Germinal center (tissue), 1 donor: ENCODE measurements at places on chromosomes 2 and 18.

- DNase-seq: no peak
Observed at GRCh38 chr2:38533757-38534545, 68.8 kb downstream of the HNRNPLL start.

DNA sequence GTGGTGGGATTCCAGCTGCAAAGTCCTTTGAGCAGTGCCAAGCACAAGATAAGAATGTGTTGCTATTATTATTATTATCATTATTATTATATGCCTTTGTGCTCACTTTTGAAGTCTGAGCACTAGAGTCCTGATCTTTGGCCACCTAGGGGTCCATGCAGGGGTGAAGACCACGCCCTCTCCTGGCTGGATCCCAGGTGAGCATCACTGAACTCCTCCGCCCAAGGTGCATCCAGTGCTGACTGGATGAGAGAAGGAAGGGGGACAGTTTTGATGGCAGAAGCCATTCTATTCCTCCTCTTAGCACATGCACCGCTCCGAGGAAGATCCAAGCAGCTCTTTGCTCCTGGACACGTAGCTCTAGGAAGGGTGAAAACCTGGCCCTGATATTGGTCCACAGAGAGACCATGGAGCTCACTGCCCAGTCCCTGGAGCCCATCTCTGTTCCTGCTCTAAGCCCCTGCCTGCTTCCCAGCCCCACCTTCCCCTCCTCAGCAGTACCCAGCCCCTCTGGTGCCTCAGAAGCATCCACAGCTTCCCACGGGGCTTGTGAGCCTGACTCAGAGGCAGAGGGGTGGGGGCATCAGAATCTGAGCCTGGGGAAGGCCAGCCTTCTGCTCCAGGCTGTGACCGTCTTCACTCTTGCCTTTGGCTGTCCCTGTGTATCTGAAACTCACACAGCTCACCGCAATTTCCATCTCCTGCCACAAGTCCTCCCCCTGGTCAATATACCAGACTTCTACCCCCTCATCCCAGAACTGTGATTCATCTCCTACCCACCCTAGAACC is 45.4 kb downstream of the MCFD2 start:
- DNase-seq: no peak

GRCh38 chr2:179260224-179260623 is 4.4 kb downstream of the SESTD1 start:
- DNase-seq: no peak

GRCh38 chr2:25548601-25549000 is 124.8 kb downstream of the DTNB start:
- DNase-seq: no peak

DNA sequence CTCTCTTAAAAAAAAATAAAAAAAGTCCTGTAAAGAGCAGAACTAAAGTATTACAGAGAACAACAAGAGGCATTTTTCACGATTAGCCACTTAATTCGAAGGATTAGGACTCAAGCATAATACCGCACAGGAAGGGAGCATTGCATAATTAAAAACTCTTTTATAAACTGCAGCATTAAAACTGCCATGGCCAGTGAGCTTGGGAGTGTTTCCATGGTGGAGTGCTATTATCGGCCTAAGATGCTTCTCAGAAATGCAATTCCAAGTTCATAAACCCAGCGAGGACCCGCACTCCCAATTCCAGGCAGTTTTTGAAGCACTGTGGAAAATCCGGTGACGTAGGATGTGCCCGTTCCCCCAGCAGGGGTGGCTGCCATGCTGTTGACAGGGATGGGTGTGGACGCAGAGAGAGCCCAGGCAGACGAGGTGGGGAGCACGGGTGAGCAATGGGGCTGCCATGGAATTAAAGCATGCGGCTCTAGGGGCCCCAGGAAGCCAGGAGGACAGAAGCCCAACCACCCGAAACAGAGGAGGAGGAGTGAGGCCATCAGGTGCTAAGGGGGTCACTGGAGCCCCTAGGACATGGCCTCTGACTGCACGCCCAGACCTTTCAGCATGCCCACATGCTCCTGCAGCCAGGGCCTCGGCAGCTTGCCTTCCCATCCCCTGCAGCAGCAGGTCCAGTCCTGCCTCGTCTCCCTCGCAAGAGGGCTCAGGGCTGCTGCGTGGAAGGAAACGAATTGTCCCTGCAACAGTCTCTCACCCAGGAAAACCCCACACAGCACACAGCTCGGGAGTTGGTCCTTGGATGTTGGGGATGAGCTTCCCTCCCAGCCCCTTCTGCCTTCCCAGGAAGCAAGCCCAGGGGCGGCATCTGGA is 233.4 kb downstream of the NDUFA10 start:
- no peak for DNase-seq

- no peak for DNase-seq
Observed at GRCh38 chr2:232750135-232750671, 26.2 kb downstream of the KCNJ13 start.

DNA sequence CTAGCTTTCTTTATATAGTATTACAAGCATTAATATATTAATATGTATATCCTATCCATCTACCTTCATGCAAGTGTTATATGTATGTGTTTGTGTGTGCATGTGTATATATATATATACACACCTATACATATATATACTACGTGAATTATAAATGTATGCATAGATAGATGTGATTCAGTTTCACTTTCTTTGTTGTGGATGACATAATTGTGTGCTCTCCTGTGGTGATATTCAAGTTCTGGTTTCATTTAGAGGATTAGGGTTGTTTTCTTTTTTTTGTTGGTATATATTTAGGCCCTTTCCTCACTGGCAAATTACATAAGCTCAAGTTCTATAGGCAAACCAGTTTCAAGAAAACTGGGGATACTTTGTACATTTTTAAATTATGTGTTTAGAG is 225.7 kb upstream of the FANCL start:
- DNase-seq: no peak

DNA sequence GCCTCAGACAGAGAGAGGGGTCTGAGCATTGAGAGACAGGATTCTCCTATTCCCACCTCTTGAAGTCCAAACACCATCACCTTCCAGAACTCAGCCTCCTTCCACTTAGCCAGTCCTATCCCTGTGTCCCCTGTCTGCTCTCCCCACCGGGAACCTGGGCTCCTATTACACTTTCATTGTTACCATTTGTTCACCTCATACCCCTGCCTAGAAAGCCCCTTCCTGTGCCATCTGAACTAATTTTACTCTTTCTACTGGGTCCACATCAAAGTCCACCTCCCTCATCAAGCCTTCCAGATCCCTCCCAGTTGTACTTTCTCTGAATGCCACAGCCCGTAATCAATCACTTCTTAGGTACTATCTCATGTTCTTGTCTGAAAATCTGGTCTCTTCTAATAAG is 220.6 kb downstream of the ZBTB7C start:
- DNase-seq: no peak

- no peak for DNase-seq
Observed at GRCh38 chr2:239339726-239340601, 60.9 kb downstream of the HDAC4 start.

- no peak for DNase-seq
Observed at GRCh38 chr2:175097297-175097696, 70.7 kb downstream of the ATF2 start.
